Midbrain (tissue), 1 donor: ENCODE measurements at places on chromosomes 2 and 18.

DNA sequence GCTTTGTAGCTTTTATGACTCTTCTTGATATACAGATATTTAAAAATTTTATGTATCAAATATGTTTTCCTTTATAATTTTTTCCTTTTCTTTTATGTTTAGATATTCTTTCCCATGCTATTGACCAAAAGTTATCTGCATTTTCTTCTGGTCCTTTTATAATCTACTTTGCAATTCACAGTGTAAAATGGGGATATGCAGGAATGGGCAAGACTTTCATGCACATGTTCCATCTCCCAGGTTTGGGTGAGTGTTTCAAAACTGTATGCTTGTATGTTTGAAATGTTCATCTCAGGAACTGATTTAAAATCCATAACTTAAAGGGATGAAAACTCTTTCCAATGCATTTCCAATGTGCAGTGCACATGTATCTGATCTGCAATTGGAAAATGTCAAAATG, 199.9 kb downstream of the MEIS1 start:
- no peak for DNase-seq

GRCh38 chr2:58138396-58139030, 91.9 kb downstream of the VRK2 start:
- DNase-seq = no peak

DNA sequence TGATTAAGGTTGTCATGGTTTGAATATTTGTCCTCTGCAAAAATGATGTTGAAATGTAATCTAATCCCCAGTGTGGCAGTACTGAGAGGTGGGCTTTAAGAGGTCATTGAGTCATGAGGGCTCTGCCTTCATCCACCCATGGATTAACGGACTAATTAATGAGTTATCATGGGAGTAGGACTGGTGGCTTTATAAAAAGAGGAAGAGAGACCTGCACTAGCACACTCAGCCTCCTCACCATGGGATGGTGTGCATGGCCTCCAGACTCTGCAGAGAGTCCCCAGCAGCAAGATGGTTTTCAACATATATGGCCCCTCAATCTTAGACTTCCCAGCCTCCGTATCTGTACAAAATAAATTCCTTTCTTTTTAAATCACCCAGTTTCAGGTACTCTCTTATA, 41.0 kb downstream of the DTNB start:
- no peak for DNase-seq

GRCh38 chr2:70094978-70095719, 7.9 kb downstream of the PCBP1 start:
- DNase-seq = peak; percentile 88

DNA sequence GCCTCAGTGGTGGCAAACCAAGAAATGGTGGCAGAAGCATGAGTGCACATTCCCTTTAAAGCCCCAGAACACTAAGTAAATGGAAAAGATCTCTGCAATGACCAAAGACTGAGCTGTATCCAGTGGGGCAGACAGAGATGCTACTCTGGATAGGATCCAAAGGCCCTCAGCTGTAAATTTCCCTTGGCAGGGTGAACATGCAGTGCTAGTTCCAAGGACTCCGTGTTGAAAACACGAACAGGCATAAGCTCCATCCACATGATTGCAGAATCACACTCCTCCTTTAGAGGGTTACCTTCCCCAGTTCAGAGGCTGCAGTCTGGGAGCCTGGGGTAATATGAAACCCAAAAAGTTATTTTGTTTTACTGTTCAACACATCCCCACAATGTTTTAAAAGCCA, 98.6 kb upstream of the KLF7 start:
- no peak for DNase-seq
